Amniotic epithelial cell (primary cell): ENCODE measurements at places on chromosomes 12 and 14.

GRCh38 chr14:68574906-68575305, 218.0 kb downstream of the ZFP36L1 start:
- peak; percentile 64 for DNase-seq

- no peak for DNase-seq
Observed at GRCh38 chr14:99905121-99905520, 111.9 kb downstream of the EML1 start.

GRCh38 chr12:125684968-125685790, 619.9 kb downstream of the AACS start:
- DNase-seq: no peak

DNA sequence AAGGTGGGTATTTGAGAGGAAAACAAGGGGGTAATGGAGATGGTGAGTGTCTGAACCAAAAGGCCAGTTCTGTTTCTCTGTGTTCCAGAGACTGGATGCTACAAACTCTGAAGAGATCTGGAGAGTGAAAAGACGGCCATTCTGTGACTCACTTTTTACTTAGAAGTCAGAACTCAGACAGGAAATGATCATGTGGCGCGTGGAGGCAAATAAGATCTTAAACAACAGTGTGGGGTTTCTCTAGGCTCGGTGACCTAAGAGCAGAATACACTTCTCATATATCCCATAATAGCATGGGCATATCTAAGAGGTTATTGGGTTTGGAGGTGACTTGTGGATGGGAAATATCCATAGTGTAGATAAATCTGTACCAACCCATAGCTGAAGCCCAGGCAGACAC, 463.5 kb downstream of the TMEM132D start:
- no peak for DNase-seq

- DNase-seq: no peak
Observed at GRCh38 chr12:70706611-70707010, 69.4 kb upstream of the PTPRB start.

GRCh38 chr12:28585146-28585545, 394.9 kb downstream of the CCDC91 start:
- DNase-seq: no peak

DNA sequence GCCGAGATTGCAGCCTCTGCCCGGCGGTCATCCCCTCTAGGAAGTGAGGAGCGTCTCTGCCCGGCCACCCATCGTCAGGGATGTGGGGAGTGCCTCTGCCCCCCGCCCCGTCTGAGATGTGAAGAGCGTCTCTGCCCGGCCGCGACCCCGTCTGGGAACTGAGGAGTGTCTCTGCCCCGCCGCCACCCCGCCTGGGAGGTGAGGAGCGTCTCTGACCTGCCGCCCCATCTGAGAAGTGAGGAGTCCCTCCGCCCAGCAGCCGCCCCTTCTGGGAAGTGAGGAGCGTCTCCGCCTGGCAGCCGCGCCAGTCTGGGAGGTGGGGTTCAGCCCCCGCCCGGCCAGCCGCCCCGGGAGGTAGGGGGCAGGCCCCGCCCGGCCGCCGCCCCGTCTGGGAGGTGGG, 544.0 kb downstream of the CCER1 start:
- no peak for DNase-seq

DNA sequence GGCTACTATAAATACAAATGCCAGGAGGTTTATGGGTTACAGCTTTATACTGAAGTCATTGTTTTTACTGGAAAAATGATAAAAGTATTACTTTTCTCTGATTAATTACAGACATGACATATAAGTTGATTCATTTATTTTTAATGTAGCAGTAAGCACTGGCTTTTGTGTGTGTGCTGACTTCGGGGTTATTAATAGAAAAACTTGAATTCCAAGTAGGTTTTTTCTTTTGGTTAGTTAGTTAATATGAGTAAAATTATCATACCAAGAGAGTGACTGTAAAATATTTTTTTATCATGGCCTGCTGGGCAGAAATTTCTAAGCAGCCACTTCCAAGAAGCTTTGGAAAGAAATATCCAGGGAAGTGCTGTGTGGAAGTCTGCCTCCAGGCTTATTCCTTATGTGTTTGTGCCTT, 56.4 kb downstream of the IFT81 start:
- peak; percentile 53 for DNase-seq

- no peak for DNase-seq
Observed at GRCh38 chr12:2140858-2141519, 88.2 kb downstream of the CACNA1C start.

DNA sequence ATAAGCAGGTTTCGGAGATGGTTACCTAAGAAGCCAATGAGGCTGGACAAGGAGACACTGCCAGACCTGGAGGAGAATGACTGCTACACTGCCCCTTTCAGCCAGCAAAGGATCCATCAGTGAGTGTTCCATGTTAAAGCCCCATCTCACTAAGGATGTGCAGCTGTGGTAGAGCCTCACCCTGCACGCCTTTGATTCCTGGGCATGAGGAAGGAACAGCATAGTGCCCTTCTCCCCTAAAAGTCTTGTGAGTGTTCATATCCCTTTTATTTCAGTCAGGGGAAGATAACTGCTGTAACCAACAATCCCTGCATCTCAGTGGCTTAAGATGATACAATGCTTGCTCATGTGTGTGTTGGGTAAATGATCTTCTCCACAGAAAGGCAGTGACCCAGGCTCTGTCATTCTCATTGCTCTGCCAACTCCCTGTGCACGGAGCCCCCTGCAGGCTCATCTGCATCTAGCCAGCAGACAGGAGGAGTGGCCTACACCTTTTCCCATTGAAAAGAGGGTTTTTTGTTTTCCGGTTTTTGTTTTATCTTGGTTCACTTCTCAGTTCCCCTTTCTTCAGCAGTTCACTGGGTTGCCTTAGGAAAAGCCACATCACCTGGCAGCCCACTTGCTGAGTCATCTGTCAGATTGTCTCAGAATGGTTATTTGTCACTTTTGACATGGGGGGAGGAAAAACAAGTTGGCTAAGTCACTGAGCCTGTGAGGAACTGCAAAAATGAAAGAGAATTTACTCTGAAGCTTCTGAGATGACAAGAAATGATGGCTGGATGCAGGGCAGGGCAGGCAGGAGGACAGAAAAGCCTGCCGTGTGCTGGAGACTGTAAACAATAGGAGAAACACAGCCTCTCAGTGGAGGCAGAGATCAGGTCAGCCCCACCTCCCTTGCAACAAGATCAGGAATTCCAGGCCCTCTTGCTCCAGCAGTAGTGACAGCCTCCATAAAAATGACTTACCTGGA, 193.3 kb downstream of the ANO4 start:
- DNase-seq: no peak

DNA sequence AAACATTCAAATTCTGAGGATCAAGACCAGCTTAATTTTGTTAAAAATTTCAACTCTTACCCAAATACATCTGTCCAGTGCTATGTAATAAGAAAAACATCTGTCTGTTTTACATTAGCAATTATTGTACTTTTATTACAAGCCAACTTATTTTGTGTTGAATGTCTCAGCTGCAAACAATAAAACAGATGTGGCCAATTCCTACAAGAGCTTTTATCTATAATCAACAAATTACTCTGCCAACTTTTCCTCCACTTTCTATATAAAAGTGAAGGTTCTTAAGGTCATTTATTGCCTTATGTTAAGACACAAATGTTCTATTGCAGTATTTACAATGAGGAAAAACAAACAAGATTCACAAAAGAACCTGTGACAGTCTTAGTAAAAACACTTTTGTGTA, 72.7 kb downstream of the NOVA1 start:
- no peak for DNase-seq

DNA sequence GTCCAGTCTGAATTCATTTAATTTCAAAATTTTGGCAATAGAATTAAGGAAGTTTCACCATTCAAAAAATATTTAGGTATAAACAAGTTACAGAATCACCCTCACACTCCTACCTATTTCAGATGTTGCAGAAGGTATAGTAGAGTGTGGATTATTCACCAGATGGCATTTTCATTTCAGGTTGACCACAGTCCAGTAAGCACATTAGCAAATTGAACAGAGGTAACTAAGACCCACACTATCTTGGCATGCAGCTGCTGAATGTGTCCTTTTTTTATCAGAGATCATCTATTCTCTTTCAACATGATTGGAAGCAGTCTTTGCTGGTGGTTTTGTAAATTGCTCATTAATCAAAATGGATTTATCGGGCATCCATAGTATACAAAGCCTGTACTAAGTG, 151.8 kb upstream of the GARIN6 start:
- no peak for DNase-seq

- no peak for DNase-seq
Observed at GRCh38 chr12:2629051-2629450, 165.7 kb upstream of the FKBP4 start.

GRCh38 chr12:121560392-121561008, 20.3 kb downstream of the KDM2B start:
- no peak for DNase-seq

DNA sequence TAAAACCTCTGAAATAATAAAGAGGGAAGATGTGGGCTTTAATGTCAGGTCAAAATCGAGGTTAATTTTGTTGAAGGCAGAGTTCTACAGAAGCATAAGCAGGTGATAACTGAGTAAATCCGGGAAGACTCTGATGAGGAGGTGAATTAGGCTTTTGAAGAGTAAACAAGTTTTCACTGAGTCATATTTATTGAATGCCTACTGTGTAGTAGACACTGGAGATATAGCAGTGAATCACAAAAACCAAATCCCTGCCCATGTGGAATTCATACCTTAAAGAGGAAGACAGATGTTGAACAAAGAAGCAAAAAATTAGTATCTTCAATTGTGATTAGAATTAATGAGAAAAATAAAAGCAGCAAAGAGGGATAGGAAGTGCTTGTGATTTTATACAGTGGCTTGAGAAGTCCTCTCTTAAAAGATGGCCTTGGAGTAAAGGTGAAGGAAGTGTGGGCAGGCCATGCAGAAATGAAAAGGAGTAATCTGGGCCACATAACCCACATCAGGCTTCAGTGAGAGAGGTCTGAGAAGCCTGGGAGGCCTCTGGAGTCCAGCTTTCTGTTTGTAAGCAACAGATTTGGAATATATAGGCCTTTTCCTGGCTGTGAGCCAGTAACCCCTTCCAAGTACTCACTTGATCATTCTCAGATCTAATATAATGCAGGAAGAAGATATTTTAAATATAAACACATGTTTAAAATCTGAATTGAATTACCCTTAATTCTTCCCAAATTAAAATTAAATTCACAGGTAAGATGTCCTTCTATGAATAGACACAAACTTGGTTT, 46.7 kb downstream of the BHLHE41 start:
- peak; percentile 57 for DNase-seq

- no peak for DNase-seq
Observed at GRCh38 chr14:57038689-57039088, 228.4 kb upstream of the OTX2 start.

DNA sequence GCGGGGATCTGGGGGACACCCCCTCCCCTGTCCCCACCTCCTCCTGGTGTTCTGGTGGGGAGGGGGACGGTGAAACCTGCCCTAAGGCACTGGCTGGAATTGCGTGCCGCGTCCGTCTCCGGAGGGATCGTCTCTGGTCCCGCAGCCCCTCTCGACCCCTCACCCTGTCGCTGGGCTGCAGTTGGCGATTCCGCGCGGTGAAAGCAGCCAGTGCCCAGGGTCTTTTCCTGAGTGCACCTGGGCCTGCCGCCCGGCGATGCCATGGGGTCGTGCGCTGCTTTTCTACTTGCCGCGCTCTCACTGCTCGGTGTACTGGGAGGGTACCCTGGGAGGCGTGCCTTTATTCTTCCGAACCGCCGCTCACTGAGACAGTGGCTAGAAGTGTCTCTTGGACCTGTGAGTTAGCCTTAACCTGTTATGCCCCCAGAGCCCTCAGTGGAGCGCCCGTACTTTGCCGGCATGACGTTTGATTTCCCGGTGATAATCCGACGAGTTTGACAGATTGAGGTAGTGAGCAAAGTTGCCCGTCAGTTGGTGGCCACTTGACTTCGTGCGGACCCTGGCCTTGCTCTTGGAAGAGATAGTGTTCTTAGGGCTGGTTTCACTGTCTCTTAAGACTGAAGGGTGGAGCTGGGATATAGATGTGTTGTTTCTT, 788 bp downstream of the SFSWAP start:
- DNase-seq: no peak

DNA sequence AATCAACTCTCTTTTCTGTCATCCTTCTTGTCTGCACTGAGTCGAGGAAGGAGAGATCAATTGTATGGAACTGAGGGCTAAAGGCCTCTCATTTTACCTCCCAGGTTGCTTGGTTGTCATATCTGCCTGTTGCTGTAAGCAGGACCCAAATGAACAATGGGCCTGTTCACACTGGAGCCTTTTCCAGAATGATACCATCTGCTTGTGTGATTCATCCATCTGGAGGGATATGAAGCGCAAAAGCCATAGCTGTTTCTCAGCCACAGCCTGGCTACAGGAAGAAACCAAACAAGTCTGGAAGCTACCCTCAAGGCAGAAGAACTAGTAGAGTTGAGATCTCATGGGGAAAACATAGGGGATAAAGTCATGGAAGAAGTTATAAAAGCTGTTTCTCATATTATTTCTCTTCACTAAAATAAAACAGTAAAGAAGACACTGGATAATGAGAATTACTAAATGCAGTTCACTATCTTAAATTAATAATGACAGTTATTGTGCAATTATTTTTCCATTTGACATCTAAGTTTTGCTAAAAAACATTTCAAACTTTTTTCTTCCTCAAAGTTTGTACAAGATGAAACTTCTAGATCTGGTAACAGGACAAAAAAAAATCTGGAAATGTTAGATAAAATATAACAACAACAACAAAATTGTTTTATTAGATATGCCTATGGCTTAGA, 106.3 kb downstream of the SPTSSA start:
- DNase-seq: peak; percentile 93

- DNase-seq: peak; percentile 20
Observed at GRCh38 chr12:38664661-38665269, 240.6 kb downstream of the CPNE8 start.

- no peak for DNase-seq
Observed at GRCh38 chr14:42316693-42317092, 710.0 kb downstream of the LRFN5 start.

GRCh38 chr14:70597731-70598130, 2.7 kb downstream of the MED6 start:
- peak; percentile 47 for DNase-seq

GRCh38 chr12:34244608-34245007, 222.3 kb downstream of the ALG10 start:
- DNase-seq: no peak

DNA sequence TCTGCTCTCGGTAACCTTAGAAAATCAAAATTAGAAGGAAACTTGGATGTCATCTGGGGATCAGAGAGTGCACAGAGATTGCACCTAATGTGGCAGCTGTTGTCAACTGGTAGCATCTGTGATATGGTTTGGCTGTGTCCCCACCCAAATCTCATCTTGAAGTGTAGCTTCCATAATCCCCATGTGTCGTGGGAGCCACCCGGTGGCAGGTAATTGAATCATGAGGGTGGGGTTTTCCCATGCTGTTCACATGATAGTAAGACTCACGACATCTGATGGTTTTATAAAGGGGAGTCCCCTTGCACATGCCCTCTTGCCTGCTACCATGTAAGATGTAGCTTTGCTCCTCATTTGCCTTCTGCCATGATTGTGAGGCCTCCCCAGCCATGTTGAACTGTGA, 127.7 kb upstream of the SRRM4 start:
- no peak for DNase-seq
